ENCODE measurements at places on chromosomes 16 and 17.

DNA sequence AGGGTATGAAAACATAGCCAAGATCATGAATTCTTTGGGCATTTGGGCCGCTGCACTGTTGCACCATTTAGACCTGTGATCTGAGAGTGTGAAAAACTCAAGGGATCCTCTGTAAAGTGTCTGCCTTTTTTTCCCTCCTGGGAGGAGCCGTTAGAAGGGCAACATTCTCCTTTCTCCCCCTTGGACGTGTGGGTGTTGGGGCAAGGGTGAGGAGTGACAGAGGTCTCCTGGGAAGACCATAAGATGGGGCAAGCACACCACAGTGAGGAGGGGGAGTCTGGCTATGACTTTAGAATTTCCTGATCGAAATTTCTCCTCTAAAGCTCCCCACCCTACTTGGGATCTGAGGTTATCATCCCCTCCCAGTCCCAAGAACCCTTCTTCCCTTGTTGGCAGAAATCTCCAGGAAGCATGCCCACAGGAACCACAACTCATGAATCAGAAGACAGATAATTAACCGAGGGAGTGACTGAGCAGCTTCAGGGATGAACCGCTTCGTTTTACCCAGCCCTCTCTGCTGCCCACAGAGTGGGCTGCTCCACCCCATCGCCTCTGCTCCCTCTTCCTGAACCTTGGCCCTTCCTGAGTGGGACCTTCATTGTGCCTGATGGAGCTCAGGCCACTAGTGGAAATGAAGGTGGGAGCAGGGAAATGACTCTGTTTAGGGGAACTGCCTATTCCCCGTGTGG, 4.2 kb downstream of the ITGB3 start:
- DNase-seq: no peak

DNA sequence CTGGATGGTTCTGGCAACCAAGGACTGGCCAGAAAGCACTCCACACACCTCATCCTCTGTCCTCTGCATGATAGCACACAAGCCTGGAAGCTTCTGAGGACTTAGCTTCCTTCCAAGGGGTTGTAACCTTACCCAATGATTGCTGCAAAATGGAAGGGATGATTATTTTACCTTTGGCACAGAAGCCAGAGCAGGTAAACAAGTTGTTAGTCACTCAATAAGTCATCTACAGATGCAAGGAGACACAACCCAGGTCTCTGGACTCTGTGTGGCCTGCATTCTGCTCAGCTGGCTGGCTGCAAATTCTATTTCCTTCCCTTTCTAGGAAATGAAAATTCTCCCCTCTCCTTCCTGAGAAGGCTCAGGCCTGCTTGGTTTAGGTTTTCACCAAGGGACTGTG, 26.7 kb upstream of the DYNLL2 start:
- DNase-seq: no peak

GRCh38 chr17:31002047-31002446, 31.2 kb downstream of the RNF135 start:
- no peak for DNase-seq

GRCh38 chr17:28747051-28747691, 3.4 kb downstream of the TRAF4 start:
- DNase-seq: no peak

DNA sequence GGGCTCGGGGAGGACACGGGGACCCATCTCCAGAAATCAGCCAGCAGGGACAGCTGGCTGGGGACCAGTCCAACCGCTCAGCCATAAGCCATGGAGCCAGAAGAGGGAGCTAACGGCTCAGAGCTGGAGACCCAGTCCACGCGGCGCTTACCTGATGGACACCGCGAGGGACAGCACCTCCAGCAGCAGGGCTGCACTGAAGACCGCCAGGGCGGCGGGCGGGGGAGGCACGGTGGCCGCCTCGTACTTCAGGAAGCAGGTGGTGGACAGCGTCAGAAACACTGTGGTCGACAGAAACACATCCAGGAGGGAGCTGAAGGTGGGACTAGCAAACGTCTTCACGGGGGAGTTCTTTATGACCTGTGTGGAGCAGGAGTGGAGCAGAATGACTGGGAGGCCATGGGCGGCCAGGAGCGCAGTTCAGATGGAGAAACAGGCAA, 102.6 kb upstream of the CREBBP start:
- peak; percentile 59 for DNase-seq

- DNase-seq: peak; percentile 87
Measured at GRCh38 chr17:68435876-68436842, 21.1 kb downstream of the WIPI1 start.

DNA sequence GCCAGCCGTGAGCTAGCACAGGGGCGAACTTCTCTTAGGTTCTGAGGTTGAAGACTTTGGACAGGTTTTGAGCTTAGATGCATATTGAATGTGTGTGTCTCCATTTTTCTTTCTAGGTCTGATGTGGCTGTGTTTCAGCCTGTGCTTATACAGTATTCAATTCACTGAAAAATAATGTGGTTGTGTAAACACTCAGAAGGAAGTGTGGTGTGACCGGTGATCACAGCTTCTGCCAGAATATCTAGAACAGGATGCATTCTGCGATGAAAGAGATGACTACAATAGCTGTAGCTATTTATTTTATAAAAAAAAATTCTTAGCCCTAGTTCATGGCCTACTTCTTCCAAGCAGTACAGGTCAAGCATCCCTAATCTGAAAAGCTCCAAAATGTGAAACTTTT, 64.4 kb downstream of the MAP2K6 start:
- no peak for DNase-seq

DNA sequence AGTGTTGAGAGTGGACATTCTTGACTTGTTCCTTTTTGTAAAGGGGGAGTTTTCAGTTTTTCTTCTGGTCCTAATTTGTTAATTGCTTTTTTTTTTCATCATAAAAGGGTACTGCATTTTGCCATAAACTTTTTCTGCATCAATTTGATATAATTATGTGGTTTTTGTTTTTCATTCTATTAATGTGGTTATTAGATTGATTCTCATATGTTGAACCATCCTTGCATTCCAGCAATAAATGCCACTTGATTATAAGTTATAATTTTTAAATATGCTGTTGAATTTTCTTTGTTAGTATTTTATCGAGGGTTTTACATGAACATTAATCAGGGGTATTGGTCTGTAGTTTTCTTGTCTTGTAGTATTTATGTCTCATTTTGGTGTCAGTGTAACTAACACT, 87.2 kb upstream of the SMIM36 start:
- no peak for DNase-seq

DNA sequence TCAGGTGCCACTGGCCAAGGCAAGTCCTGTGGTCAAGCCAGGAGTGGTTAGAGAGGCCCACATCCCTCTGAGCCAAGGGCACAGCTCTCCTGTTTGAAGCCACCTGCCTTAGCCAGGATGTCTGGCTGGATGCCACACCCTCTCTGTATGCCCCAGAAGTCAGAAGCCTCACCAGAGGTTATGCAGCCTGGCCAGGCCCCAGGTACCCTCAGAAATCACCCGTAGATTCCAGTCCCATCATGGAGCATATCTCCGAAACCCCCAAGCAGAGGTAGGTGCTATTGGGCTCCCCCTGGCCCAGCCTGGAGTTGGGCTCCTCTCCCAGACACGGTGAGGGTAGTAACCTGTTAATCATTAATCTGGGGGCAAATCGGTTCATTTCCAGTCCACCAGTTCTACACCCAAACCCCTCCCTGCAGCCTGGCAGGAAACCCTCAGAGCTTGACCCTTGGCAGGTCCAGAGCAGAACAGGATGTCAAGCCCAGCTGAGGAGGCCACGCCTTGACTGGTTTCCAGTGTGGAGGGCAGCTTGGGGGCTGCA, 60.6 kb upstream of the TMEM97 start:
- DNase-seq: no peak

DNA sequence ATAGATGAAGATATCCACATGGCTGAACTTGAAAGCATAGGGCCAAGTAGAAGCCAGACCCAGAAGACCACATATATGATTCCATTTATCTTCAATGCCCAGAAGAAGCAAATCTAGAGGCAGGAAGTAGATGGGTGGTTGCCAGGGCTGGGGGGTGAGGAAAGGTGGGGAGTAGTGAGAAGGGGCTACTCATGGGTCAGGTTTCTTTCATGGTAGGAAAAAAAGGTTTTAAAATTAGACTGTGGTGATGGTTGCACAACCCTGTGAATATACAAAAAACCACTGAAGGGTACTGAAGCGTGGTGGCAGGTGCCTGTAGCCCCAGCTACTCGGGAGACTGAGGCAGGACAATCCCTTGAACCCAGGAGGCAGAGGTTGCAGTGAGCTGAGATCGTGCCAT, 5.4 kb downstream of the CD2BP2 start:
- no peak for DNase-seq

DNA sequence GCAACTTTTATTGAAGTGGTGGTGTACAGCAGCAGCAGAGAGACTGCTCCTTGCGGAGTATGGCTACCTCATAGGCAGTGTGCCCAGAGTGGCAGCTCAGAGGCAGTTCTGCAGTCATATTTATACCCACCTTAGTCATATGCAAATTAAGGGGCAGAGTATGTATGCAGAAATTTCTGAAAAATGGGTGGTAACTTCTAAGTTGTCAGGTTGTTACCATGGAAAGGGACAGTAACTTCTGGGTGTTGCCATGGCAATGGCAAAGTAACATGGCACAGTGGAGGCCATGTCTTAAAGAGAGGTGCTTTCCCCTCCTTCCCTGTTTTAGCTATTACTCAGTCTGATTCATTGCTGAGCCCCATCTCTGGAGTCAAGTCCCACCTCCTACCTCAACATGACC, 53.4 kb downstream of the MEOX1 start:
- DNase-seq: no peak

DNA sequence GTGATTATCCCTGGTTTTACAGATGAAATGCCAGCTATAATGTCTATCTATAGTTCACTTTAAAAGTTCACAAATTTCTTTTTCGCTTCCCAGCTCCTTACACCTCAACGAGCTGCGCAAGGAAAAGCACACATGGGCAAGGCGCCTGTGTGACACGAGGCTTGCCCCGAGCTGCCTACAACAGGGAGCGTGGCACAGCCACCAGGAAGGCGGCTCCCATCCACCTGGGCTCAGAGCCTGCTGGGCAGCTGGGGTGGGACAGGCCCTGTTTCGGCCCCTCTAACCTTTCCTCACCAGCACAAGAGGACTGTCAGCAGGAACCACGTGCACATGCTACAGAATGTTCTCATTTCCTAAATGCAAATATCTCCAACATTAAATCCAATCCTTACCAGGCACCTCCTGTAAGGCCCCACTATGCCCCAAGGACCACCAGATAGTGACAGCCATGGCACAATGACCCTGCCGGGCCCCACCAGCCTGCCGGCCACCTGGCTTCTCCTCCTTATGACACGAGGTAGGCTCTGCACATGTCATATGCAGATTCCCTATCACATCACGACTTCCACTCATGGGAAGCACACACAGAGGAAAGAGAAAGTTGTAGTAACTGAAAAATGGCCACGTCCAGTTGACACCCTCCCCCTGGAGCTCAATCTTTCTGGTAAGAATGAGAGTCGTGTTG, 92.1 kb downstream of the ZNF778 start:
- DNase-seq: no peak

- peak; percentile 89 for DNase-seq
Measured at GRCh38 chr17:80426671-80427326, 11.8 kb downstream of the ENDOV start.

DNA sequence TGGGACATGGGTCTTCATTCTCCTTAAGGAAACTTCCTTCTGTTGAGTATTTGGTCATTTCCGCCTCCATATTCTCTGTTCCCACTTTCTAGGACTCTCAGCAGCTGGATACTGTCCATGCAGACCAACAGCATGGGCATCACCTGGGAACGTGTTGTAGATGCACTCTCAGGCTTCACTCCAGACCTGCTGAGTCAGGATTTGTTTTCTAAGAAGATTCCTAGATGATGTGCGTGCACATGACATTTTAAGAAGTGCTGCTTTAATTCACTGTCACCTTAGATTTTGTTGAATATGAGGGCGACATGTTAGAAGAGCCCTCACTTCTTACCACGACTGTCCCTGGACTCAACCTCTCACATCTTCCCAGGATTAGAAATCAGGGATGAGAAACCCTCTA, 10.0 kb upstream of the SDK2 start:
- DNase-seq: no peak

DNA sequence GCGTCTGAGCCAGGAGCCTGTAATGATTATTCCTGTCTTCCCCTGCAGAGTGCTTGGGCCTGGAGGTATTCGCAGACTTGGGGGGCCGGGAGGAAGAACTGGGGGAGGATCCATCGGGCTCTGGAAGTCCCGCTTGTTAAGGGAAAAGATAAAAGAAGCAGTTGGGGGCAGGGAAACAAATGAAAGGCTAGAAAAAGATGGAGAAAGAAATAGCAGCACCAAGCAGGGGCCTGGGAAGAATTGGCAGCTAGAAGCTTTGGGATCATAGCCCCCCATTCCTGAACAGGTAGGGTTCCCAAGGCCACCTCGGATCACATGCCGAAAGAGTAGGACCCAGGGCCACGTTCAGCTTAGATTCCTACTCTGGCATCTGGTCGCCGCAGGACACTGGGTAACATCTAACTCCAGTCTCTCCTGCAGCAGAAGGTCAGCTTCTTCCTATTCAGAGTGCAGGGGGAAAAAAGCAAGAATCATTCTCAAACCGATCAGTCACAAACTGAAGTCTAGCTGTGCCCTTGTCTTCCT, 23.6 kb downstream of the ADAM11 start:
- no peak for DNase-seq

DNA sequence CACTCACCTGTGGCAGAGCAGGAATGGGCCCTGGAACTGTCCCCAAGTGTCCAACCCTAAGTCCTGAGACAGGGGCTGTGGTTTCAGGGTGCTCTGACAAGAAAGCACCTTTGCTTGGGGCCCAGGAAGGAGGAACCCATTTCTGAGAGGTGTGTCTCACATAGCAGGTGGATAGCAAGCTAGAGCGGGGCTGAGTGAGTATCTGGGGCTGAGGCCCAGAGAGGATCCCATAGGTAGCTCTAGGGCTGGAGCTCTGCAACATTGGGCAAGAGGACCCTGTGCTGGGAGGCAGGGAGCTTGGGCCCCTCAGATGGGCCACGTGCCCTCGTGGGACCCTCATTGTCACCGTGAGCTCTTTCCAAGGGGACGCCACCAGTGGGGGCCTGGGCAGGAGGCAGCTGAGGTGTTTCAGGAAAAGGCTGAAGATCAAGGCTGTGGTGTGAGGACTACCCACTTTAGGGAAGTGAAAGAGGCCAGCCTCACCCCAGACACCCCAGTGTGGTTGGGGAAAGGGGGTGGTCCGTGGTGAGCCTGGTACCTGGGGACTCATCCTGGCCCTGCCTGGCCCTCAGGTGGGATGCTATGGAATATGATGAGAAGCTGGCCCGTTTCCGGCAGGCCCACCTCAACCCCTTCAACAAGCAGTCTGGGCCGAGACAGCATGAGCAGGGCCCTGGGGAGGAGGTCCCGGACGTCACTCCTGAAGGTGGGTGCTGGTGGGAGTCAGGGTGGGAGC, 5.3 kb downstream of the DEF8 start:
- no peak for DNase-seq

GRCh38 chr17:50482516-50482915, 3.9 kb downstream of the RSAD1 start:
- DNase-seq: peak; percentile 77

GRCh38 chr17:32960815-32961214, 30.8 kb upstream of the SPACA3 start:
- DNase-seq: no peak

- DNase-seq: no peak
Measured at GRCh38 chr17:17387017-17387497, 83.9 kb downstream of the NT5M start.

- no peak for DNase-seq
Measured at GRCh38 chr16:14672403-14672971, 21.6 kb downstream of the PLA2G10 start.

GRCh38 chr16:11391576-11391975, 46.3 kb downstream of the RMI2 start:
- DNase-seq: no peak

- DNase-seq: no peak
Measured at GRCh38 chr17:16929757-16930520, 42.0 kb downstream of the TNFRSF13B start.

GRCh38 chr17:40291281-40291664, 3.6 kb downstream of the CDC6 start:
- DNase-seq: no peak

All from CD4-positive, alpha-beta T cell treated with Interleukin-21 for 1 hour (primary cell).